ENCODE measurements at places on chromosomes 13 and 19. TPM values are rescaled to one million over a fixed set of nuclear protein-coding genes. Genes with fewer than 3 reads are reported as not detected.

The CNN1 gene
- total RNA-seq = 2,377 TPM

The SPRED3 gene
- total RNA-seq = not detected

DNA sequence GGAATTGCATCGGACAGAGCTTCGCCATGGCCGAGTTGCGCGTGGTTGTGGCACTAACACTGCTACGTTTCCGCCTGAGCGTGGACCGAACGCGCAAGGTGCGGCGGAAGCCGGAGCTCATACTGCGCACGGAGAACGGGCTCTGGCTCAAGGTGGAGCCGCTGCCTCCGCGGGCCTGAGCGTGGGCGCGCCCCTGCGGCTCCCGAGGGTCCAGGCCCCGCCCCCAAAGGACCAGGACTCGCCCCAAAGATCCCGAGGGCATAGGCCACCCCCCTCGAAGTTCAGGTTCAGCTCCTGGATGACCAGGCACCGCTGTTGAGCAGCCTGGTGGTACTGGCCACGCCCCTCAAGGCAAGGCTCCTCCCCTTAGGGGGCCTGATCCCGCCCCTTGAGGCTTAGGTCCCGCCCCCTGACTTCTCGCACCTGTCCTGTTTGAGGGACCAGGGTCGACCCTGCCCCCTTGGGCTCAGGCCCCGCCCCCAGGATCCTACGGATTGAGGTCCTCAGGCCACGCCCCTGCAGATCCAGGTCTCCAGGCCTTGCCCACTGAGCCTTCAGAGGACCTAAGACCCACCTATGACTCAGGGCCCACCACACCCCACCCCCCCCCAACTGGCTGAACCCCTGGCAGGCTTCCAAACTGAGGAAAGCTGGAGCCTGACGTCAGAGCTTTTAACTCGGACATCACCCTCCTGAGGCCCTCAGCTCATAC, 43.1 kb downstream of the CYP4F22 start:
- H3K27me3 ChIP-seq = peaks cover 11% of the 10 kb centered on the region
- no peak overlapping the region for H3K27ac ChIP-seq
- H3K36me3 ChIP-seq = no peaks in the 10 kb centered on the region
- H3K4me3 ChIP-seq = no peak overlapping the region

DNA sequence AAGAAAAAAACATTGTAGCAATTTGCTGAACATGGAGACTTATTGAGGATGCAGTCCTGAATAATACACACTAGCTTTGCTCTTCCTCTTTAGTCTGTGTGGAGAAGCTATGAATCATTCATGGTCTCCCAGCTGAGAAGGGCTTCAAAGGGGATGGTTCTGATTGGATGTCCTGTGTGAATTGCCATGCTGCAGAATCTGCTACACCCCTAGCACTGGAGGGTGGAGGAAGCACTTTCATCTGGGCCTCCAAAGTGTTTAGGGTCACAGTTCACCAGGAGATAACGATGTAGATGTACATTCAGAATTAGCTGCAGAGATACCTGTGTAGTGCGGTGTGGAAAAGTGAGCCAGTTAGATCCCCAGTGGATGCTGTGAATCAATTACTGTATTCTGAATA, 321.1 kb upstream of the EDNRB start:
- no peak for DNase-seq
- H3K27ac ChIP-seq = no peak overlapping the region
- H3K4me3 ChIP-seq = no peak overlapping the region
- no peaks in the 10 kb centered on the region for H3K27me3 ChIP-seq
- H3K4me1 ChIP-seq = no peaks in the 10 kb centered on the region
- no peaks in the 10 kb centered on the region for H3K36me3 ChIP-seq

GRCh38 chr19:12783849-12784393, 7.4 kb upstream of the JUNB start:
- H3K4me1 ChIP-seq = peaks cover 59% of the 10 kb centered on the region
- no peaks in the 10 kb centered on the region for H3K36me3 ChIP-seq
- no peaks in the 10 kb centered on the region for H3K27me3 ChIP-seq
- H3K27ac ChIP-seq = peak overlapping the region; percentile 98
- H3K4me3 ChIP-seq = no peak overlapping the region

DNA sequence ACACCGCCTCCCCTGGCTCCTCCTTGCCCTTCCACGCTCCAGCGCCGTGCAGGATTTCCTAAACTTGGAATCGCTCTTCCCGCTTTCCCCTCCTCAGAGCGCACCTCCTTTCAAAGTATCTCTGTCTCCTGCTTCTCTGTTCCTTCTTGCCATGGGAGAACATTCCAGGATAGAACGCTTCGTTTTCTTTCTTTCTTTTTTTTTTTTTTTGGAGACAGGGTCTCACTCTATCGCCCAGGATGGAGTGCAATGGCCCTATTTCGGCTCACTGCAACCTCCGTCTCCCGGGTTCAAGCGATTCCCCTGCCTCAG, 574 bp upstream of the XPO4 start:
- DNase-seq = no peak
- no peaks in the 10 kb centered on the region for H3K27me3 ChIP-seq
- peak overlapping the region; percentile 91 for H3K27ac ChIP-seq
- peak overlapping the region; percentile 94 for H3K4me3 ChIP-seq

DNA sequence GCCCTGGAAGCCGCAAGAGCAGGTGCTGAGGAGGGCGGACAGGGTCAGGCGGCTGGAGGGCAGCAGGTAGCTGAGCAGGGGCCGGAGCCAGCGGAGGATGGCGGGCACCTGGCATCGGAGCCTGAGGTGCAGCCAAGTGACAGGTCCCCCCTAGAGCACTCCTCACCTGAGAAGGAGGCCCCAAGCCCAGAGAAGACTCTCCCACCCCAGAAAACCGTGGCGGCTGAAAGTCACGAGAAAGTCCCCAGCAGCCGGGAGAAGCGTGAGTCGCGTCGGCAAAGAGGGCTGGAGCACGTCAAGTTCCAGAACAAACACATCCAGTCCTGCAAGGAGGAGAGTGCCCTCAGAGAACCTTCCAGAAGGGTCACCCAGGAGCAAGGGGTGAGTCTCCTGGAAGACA, 20.5 kb upstream of the USE1 start:
- no peaks in the 10 kb centered on the region for H3K27me3 ChIP-seq
- no peaks in the 10 kb centered on the region for H3K4me1 ChIP-seq
- peaks cover 88% of the 10 kb centered on the region for H3K36me3 ChIP-seq
- no peak overlapping the region for H3K27ac ChIP-seq

- no peak for DNase-seq
- no peaks in the 10 kb centered on the region for H3K27me3 ChIP-seq
- no peak overlapping the region for H3K4me3 ChIP-seq
- H3K36me3 ChIP-seq = no peaks in the 10 kb centered on the region
- H3K4me1 ChIP-seq = peaks cover 21% of the 10 kb centered on the region
- no peak overlapping the region for H3K27ac ChIP-seq
Measured at GRCh38 chr13:75226733-75227435, 255.1 kb downstream of the TBC1D4 start.

DNA sequence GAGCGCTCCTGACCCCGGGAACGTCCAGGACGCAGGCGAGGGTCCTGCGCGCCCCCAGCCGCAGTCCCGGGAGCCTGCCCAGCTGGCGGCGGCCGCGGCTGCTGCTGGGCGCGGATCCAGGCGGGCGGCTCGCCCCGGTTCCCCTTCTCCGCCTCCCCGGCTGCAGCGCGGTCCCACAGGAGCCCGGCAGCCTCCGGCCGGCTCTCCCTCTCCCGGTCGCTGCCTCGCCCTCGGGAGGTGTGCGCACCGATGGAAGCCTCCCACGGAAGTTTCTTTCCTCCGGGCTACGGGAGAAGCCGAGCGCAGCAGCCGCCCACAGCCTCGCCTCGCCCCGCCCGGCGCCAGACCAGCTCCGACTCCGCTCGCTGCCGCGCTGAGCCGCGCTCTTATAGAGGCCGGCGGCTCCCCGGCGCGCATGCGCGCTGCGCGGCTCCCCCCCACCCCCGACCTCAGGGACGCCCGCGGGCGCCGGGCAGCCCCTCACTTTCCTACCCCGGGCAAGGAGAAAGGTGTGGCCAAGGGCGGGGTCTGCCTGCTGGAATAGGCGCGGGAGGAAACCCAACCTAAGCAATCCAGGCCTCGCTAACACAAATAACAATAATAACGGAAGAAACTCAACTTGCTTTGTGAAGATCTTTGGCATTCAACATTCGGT, at the start of gene SHISA2:
Gene SHISA2 (minus strand): TSS at position 360 of the 655 bp plus-strand sequence. CDS start 1,041 bp downstream, outside the sequence.
- no peak within 1 kb of the TSS for H3K27ac ChIP-seq

GRCh38 chr13:23667750-23668149, 97.5 kb downstream of the TNFRSF19 start:
- DNase-seq = no peak
- no peak overlapping the region for H3K4me3 ChIP-seq
- H3K27me3 ChIP-seq = no peaks in the 10 kb centered on the region
- H3K4me1 ChIP-seq = no peaks in the 10 kb centered on the region
- H3K27ac ChIP-seq = no peak overlapping the region

The MADCAM1 gene
- 0.27 TPM for total RNA-seq

DNA sequence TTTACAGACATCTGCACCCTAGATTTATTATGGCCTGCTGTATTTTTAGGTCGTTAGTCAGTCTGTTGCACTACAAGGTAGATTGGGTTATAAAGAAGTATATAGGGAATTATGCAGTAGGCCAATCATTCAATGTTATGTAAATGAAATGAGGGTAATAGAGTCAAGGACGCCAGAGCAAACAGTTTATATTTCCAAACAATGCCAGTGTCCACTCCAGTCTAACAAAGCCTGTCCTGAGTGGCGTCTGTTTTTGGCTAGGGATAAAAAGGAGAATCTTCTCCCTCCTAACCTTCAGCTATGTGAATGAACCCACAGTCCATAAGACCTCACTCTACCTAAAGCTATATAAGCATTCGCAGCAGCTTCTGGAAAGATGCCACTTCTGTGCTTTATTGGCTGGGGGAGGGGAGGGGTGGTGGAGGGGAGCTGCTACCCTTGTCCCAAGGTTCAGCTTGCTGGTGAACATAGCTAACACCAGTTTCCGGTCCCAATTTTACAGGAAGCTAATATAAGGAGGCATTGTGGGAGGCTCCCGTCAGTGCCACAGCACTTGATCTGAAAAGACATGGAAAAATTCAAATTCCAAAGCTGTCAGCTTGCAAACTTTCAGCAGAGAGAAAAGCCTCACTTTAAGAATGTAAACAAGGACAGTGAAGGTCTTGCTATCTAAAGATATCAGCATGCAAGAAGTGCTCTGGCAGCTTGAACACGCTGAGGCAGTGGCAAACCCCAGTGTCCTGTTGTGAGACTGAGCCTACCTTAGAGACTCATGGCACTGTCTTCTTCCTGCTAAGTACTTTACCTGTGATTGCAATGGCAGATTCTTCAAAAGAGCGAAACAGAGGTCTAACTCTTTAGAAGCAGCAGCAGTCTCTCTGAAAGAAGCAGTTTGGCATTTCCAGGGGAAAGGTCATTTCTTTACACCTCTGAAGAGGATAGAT, 369.9 kb downstream of the PCDH9 start:
- no peaks in the 10 kb centered on the region for H3K27me3 ChIP-seq
- no peak overlapping the region for H3K27ac ChIP-seq
- no peaks in the 10 kb centered on the region for H3K4me1 ChIP-seq
- DNase-seq = no peak
- H3K4me3 ChIP-seq = no peak overlapping the region

DNA sequence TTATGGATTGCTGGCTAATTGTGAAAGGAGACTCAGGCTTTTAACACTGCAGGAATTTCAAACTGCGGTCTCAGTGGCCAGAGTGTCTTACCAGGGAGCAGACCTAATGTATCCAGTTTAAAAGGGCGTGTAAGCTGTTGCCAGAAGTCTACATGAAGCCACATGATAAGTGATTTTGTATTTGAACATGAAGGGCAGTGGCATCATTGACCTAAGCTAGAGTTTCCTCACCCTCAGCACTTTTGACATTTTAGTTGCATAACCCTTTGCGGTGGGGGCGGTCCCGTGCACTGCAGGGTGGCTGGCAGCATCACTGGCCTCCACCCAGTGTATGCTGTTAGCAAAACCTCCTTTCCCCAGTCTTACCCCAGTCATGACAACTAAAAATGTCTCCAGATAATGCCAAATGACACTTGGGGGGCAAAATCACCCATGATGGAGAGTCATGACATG, 23.7 kb upstream of the GPR18 start:
- no peaks in the 10 kb centered on the region for H3K27me3 ChIP-seq
- peak overlapping the region; percentile 48 for H3K27ac ChIP-seq
- peaks cover 3% of the 10 kb centered on the region for H3K4me1 ChIP-seq
- peak; percentile 78 for DNase-seq
- H3K4me3 ChIP-seq = no peak overlapping the region

DNA sequence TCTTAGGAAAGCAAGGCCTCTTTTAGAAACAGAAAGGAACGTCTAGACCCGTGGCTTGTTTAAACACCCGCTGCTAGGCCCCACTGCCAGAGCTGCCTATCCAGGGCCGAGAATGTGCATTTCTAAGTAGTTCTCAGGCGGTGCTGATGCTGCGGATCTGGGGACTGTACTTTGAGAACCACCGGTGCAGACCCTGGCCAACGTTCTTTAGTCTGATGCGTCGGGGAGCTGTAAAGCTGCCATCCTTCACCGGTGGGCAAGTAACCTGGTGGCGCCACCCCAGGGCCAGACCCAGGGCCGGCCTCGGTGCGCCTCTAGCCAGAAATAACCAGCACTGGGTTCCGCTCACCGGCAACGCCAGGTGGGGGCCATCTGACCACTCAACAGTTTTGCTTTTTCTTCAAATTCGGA, 47.1 kb downstream of the TGDS start:
- H3K36me3 ChIP-seq = no peaks in the 10 kb centered on the region
- H3K27ac ChIP-seq = peak overlapping the region; percentile 97
- H3K4me1 ChIP-seq = no peaks in the 10 kb centered on the region
- peak overlapping the region; percentile 71 for H3K4me3 ChIP-seq
- H3K27me3 ChIP-seq = no peaks in the 10 kb centered on the region
- peak; percentile 78 for DNase-seq

- no peak overlapping the region for H3K4me3 ChIP-seq
- H3K27me3 ChIP-seq = no peaks in the 10 kb centered on the region
Measured at GRCh38 chr19:46241626-46242025, 12.1 kb downstream of the IGFL1 start.

- H3K4me1 ChIP-seq = no peaks in the 10 kb centered on the region
- H3K4me3 ChIP-seq = no peak overlapping the region
- no peak overlapping the region for H3K27ac ChIP-seq
- H3K27me3 ChIP-seq = no peaks in the 10 kb centered on the region
- H3K36me3 ChIP-seq = no peaks in the 10 kb centered on the region
- DNase-seq = no peak
Measured at GRCh38 chr13:57030671-57031070, 110.0 kb upstream of the PRR20A start.

The KRTDAP gene
- not detected for total RNA-seq

The CPB2 gene
- total RNA-seq = not detected

The SPACA4 gene
- not detected for total RNA-seq

- H3K27ac ChIP-seq = no peak overlapping the region
- H3K36me3 ChIP-seq = no peaks in the 10 kb centered on the region
- H3K27me3 ChIP-seq = no peaks in the 10 kb centered on the region
- no peak for DNase-seq
- no peaks in the 10 kb centered on the region for H3K4me1 ChIP-seq
Measured at GRCh38 chr13:80755910-80756309, 415.0 kb upstream of the SPRY2 start.

The TMEM190 gene
- total RNA-seq = not detected

- no peak overlapping the region for H3K4me3 ChIP-seq
- peaks cover 33% of the 10 kb centered on the region for H3K27me3 ChIP-seq
- no peaks in the 10 kb centered on the region for H3K36me3 ChIP-seq
- H3K27ac ChIP-seq = no peak overlapping the region
- DNase-seq = no peak
Measured at GRCh38 chr19:593055-593454, 3.4 kb downstream of the HCN2 start.

GRCh38 chr13:73082895-73083294, 24.1 kb downstream of the KLF5 start:
- no peaks in the 10 kb centered on the region for H3K36me3 ChIP-seq
- DNase-seq = no peak
- H3K4me1 ChIP-seq = no peaks in the 10 kb centered on the region
- no peak overlapping the region for H3K4me3 ChIP-seq

All from sigmoid colon (tissue), 7 donors.